CD4-positive, alpha-beta memory T cell (primary cell): ENCODE measurements at places on chromosomes 6 and 20. TPM values are rescaled to one million over a fixed set of nuclear protein-coding genes. Genes with fewer than 3 reads are reported as not detected.

The EXOC2 gene
- 48.3 TPM for polyA plus RNA-seq

The RBPJL gene
- not detected for polyA plus RNA-seq

The SCUBE3 gene
- polyA plus RNA-seq: 0.03 TPM

The FAM162B gene
- not detected for polyA plus RNA-seq

The FBXO30 gene
- 1.4 TPM for polyA plus RNA-seq

The RSPO4 gene
- not detected for polyA plus RNA-seq

The ZNF311 gene
- 0.15 TPM for polyA plus RNA-seq

The GATA5 gene
- polyA plus RNA-seq: not detected

The C4A gene
- polyA plus RNA-seq: not detected

The NFATC2 gene
- 14.0 TPM for polyA plus RNA-seq

The RNF114 gene
- 107 TPM for polyA plus RNA-seq

The MCCD1 gene
- polyA plus RNA-seq: not detected

The FAM184A gene
- polyA plus RNA-seq: 0.54 TPM

The ZBTB46 gene
- 0.09 TPM for polyA plus RNA-seq

The C6orf141 gene
- not detected for polyA plus RNA-seq

The KHDC1L gene
- polyA plus RNA-seq: not detected

The ZBTB12 gene
- polyA plus RNA-seq: not detected

The NKAIN4 gene
- polyA plus RNA-seq: not detected

The TXLNB gene
- polyA plus RNA-seq: not detected
